Fibroblast of mammary gland (primary cell): ENCODE measurements at places on chromosomes 12 and 14.

- DNase-seq = no peak
Measured at GRCh38 chr14:104370256-104370870, 209.2 kb upstream of the C14orf180 start.

DNA sequence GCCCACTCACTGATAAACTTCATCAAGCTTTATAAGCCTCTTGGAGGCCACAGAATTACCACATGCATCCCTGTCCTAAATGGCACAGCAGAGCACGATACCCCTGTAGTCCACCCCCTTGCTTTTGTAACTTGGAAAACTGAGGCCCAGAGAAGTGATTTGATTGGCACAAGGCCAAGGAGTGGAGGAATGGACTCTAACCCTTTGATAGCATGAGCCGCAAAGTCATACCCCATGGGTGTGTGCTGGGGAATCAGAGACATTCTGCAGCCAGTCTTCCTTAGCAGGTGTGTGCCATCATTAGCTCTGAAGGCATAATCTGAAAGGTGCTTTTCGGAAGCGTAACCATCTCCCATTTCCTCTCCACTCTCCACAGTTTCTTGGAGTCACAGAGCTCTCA lies 28.5 kb upstream of the PWP1 start:
- no peak for DNase-seq

- peak; percentile 54 for DNase-seq
Measured at GRCh38 chr12:52151837-52152783, 39.7 kb downstream of the KRT80 start.

- DNase-seq = no peak
Measured at GRCh38 chr14:100165376-100165775, 5.9 kb upstream of the DEGS2 start.

DNA sequence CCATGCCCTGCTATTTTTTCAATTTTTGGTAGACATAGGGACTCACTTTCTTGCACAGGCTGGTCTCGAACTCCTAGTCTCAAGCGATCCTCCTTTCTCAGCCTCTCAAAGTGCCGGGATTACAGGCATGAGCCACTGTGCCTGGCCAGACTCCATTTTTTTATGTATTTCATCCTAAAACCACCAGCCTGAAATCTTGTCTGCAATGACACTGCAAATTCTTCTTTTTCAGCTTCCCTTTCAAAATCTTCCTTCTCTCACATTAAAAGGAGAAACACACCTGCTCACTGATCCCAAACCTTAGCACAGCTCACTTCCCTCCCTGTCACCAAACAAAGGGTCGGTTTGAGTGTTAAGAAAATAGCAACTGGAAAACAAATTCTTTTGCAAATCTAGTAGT lies 62.6 kb downstream of the PPP2R5E start:
- DNase-seq = no peak

GRCh38 chr12:6341417-6342139 lies at the start of gene TNFRSF1A:
Gene TNFRSF1A (minus strand): TSS chr12:6342076. CDS start chr12:6341814, 262 bp downstream.
- DNase-seq = peak; percentile 85

GRCh38 chr12:96061864-96062453 lies 26.6 kb upstream of the LTA4H start:
- DNase-seq = peak; percentile 91

DNA sequence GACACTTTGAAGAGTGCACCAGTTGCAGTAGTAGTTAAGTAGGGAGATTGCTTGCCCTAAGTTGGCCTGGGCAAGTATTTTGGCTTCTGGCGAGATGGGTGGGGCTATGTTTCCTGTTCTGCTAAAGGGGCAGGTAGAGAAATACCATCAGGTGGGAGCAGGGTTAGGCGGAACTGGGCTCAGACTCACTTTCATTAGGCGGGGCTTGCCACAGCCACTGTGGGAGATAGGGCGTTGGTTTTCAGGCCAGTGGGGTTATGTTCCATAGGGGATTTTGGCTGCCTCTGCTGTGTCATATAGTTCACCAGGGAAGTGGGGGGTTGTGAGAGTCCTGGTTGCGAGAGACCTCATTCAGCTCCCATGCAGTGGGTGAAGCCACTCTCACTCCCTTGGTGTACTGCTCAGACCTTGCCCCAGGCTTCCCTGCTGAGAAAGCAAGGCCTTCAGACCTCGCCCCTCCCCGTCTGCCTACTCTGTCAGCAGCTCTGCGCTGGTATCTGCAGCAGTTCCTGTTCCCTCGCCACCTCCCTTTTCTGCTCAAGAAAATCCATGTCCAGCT lies 43.3 kb downstream of the AEBP2 start:
- no peak for DNase-seq

DNA sequence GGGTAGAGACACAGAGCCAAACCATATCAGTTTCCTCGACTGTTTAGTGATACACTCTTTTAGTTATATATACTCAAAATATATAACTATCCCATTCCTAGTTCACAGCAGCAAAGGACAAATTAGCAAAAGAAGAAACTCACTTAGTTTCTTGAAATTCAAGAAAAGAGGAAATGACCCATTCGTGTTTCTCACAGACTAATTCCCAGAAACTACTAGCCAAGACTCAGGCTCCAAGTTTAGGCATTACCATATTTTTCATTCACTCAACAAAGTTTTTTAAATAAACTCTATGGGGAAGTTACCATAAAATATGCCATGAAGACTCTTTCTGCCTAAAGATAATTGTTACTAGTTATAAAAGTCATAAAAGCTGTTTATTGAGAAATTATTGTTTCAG lies 152.3 kb upstream of the DAAM1 start:
- no peak for DNase-seq

DNA sequence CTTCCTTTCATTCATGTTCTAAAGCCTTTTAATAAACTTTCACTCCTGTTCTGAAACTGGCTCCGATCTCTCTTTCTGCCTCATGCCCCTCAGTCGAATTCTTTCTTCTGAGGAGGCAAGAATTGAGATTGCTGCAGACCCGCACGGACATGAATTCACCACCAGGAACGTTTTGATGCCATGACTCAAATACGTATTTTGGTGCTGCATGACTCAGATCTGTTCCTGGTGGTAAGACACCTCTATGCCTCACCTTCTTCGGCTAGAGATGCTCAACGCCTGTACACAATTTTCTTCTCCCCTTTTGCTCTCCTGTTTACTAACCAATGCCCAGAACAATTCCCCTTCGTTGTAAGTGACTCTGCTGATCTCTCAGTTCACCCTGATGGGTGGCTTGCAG lies 52.0 kb upstream of the RIMBP2 start:
- DNase-seq = no peak

GRCh38 chr14:75018694-75019093 lies 16.0 kb downstream of the EIF2B2 start:
- no peak for DNase-seq

DNA sequence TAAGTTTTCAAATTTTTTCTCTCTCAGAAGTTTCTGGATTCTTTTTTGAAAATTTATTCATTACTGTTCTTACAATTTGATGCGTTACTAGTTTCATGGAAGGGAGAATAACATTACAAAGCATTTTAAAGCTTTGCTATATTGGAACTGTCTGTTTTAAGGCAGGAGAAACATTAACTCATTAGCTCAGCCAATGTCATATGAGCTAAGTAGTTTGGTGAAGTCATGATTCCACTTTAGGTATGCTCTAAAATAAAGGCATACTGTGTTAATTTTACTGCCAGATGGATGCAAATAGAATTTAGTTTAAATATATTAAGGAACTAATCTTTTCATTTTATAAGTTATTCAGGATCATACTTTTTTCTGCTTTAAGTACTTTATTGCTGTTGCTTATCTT lies 46.0 kb downstream of the ARID2 start:
- DNase-seq = no peak

DNA sequence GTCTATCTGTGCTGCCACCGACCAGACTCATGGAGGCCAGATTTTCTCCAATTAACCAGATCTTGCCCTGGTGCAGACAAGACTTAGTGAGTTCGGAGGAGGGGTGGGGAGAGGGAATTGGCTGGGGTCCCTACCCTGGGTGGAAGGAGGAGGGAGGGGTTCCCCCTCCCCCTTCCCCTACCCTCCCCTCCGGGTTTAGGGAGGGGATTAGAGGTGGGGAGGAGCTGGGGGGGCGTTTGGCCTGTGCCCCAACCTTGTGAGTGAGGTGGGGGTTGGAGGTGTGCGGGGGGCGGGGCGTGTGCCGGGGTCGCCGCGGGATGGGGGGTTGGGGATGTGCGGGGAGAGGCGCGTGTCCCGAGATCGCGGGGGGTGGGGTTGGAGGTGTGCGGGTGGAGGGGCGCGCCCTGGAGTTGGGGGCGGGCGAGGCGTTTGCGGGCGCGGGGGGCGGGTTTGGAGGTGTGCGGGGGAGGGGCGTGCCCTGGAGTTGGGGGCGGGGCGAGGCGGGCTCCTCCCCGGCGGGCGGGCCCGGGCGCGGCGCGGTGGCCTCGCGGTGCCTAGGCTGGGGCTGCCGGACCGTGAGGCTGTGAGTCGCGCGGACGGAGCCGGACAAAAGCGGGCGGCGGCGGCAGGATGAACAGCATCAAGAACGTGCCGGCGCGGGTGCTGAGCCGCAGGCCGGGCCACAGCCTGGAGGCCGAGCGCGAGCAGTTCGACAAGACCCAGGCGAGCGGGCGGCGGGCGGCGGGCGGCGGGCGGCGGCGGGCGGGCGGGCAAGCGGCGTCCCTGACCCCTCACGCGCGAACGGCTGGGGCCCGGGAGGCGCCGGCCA lies at the start of gene HIP1R:
Gene HIP1R (plus strand): TSS at position 537 of the 829 bp plus-strand sequence. CDS start 94 bp downstream, at position 631.
- DNase-seq = no peak

DNA sequence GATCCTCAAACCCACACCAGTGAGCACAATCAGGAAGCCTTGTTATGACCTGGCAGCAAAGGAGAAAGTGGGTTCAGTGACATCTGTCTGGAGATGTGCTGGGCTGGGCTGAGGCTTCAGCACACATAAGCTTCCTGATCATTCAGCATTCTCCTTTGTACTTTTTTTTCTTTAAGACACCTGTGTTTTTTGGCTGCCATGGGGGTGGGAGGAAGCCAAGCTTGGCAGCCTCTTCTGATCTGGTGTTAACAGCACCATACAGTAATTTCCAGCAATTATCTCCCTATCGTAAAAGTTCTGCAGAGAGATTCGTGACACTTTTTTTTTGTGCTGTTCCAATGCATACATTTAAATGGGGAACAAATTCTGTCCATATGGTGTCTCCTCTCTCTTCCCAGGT lies 38.9 kb upstream of the RASSF3 start:
- DNase-seq = no peak

DNA sequence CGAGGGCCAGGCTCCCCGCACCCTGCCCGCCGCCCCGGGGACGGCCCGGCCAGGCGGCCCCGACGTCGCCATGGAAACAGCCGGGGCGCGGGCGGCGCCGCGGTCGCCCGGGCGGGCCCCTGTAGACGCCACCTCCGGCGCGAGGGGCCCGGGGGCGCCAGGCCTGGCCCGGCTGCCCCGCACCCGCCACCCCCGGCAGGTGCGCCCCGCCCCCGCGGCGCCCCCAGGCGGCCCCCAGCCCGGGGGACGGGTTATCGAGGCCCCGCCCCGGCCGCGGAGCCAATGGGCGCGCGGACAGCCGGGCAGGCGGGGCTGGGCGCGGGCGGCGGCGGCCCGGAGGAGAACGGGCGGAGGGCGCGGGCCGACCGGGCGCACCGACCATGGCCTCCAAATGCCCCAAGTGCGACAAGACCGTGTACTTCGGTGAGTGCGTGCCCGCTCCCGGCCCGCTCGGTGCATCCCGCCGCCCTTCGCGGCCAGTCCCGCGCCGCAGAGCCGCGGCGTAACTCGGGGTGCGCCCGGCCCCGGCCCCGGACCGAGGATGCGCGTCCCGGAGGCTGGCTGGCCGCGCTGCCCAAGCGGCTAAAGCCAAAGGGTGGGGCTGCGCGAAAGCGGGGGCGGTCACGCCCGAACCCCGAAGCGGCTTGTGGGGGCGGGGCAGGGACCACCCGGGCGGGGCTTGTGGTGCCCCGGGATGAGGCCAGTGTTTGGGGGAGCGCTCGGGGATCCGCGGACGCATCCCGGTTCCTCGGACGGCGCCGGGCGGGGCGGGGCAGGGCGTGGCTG lies at the start of gene CRIP2:
Gene CRIP2 (plus strand): TSS at position 339 of the 786 bp plus-strand sequence. CDS start 42 bp downstream, at position 381.
- no peak for DNase-seq
